Mesangial cell (primary cell): ENCODE measurements at places on chromosomes 6 and 20. TPM values are rescaled to one million over a fixed set of nuclear protein-coding genes. Genes with fewer than 3 reads are reported as not detected.

The IP6K3 gene
- 0.98 and 8.2 TPM in 2 replicates for total RNA-seq

The PDE7B gene
- 0.33 and 1.4 TPM in 2 replicates for total RNA-seq

The TAGAP gene
- not detected in 2 replicates for total RNA-seq

The RNF182 gene
- total RNA-seq, result 3.7 and 3.8 TPM in 2 replicates

The THBD gene
- 9.5 and 9.9 TPM in 2 replicates for total RNA-seq

The CCHCR1 gene
- total RNA-seq, result 20.0 and 26.2 TPM in 2 replicates

The FAM184A gene
- 0.38 and 0.49 TPM in 2 replicates for total RNA-seq

The TMEM74B gene
- total RNA-seq, result not detected in 2 replicates

The FRMD1 gene
- not detected in 2 replicates for total RNA-seq

The TMEM217 gene
- 0.89 and 2.1 TPM in 2 replicates for total RNA-seq
